Fibroblast of skin of abdomen (primary cell): ENCODE measurements at places on chromosomes 5 and 9.

GRCh38 chr9:91415290-91415689, 8.3 kb downstream of the NFIL3 start:
- DNase-seq: no peak

- DNase-seq: no peak
Observed at GRCh38 chr5:69138766-69139165, 28.2 kb upstream of the CCNB1 start.

GRCh38 chr5:50969151-50970031, 303.0 kb downstream of the PARP8 start:
- no peak for DNase-seq

GRCh38 chr9:121679901-121680635, 28.6 kb downstream of the DAB2IP start:
- no peak for DNase-seq

DNA sequence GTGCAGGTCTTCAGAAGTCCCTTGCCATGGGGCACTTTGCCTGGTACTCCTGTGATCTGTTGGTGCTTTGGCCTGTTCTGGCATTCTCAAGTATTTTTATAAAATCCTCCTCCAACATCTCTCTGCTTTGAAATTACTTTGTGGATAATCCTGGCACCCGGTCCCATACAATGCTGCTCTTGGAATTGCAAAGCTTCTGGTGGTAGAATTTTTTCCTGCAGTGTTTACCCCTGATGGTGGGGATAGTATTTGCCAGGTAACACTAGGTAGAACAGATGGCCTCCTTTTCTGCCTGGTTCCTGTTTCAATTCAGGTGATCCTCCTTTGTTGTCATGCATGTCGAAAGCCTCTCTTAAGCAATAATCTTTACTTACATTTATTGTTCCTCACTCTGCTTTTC, 109.8 kb upstream of the ATP10B start:
- no peak for DNase-seq

DNA sequence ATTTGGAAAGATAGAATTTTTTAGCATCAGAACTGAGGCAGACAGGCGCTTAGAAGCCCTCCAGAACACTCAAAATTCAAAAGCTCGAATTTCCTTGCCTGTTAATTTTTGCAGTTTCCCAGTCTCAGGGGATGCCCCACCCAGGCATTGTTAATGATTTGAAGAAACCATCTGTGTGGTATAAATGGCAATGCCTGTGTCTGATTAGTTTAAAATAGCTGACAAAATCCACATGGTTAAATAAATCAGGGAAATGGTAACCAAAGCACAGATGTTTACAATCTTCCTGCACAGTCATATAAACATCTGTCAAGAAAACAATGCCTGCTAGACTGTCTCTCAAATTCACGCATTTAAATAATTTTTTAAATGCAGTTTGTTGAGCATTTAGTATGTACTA, 185.2 kb upstream of the RGMB start:
- peak; percentile 34 for DNase-seq

- DNase-seq: peak; percentile 89
Observed at GRCh38 chr9:113955076-113955752, 79.1 kb downstream of the ZNF618 start.

GRCh38 chr5:2725980-2726765, 25.3 kb downstream of the IRX2 start:
- no peak for DNase-seq

DNA sequence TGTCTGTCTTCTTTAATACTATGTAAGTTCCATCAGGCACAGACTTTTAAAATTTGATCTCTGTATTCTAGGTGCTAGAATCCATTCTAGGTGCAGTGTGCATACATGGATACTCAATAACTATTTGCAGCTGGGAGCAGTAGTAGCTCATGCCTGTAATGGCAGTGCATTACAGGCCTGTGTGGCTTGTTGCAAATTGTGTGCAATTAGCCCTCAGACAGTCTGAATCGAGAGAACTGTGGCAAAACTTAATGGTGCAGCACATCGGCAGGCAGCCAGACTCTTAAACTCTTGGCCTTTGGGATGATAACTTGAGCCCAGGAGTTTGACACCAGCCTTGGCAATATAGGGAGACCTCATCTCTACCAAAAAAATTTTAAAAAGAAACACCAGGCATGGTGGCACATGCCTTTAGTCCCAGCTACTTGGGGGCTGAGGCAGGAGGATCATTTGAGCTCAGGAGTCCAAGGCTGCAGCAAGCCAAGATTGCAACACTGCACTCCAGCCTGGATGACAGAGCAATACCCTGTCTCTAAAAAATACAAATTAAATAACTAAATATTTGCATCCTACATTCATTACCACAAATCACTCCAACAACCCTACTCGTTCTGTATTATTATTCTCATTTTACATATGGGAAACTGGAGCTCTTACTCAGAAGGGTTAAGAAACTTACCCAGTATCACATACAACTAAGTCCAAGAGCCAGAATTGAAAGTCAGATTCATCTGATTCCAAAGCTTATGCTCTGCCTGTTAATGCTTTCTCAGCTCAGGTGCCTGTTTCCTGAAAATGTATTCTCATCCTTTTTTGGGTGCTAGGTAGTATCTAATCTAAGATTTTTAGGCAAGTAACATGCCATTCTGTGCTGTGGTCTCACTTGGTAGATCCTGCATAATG, 30.1 kb downstream of the PRKACG start:
- DNase-seq: no peak

GRCh38 chr9:18820566-18821095, 212.4 kb downstream of the SAXO1 start:
- DNase-seq: no peak

DNA sequence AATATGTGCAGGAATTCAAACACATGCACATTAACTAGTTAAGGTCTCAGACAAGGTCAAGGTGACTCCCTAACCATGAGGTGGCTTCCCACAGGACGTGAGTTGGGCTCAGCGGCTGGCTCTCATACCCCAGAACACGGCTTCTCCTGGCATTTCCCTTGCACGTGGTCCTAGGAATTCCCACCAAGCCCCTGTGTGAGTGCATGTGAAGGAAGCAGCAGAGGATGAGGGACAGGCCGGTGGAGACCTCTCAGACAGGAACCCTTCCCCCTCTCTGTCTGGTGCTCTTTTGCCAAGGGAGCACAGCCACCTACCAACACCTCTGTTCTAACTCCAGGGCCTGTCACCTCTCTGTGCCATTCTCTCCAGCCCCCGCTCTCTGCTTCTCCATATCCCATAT, 271.0 kb downstream of the FSTL4 start:
- no peak for DNase-seq

DNA sequence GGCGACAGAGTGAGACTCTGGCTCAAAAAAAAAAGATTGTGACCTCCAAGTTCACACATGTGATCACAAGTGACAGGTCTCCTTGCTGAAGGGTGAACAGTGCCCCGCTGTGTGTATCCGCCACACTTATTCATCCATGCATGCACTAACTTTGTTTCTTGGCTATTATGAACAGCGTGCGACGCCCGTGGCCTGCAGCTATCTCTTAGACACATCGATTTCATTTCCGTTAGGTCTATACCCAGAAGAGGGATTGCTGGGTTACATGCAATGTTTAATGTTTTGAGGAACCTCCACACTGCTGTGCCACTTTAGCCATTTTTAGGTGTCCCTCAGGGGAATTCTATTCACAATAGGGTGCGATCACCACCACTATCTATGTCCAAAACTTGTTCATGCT, 12.1 kb upstream of the EGFL7 start:
- no peak for DNase-seq

DNA sequence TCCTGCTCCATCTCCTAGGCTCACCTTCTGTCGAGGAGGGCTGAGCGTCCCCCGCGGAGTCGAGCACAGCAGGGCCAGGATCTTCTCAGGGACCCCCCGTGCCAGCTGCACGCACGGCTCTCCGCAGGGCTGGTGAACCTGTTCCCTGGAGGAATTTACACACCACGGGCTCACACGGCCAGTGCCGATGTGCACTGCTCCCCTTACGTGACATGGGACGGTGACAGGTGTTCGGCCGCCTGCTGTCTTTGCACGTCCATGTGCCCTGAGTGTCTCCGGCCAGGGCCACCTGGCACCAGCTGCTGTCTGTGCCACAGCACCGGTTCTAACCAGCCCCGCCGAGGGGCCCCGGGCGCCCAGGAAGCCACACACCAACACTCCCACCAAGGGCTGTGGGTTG, 8.7 kb upstream of the AGPAT2 start:
- no peak for DNase-seq

GRCh38 chr9:37801959-37802711, 1.5 kb downstream of the DCAF10 start:
- no peak for DNase-seq

GRCh38 chr5:107496466-107496865, 174.3 kb downstream of the EFNA5 start:
- DNase-seq: no peak

- DNase-seq: no peak
Observed at GRCh38 chr9:18575686-18576085, 101.7 kb downstream of the ADAMTSL1 start.

DNA sequence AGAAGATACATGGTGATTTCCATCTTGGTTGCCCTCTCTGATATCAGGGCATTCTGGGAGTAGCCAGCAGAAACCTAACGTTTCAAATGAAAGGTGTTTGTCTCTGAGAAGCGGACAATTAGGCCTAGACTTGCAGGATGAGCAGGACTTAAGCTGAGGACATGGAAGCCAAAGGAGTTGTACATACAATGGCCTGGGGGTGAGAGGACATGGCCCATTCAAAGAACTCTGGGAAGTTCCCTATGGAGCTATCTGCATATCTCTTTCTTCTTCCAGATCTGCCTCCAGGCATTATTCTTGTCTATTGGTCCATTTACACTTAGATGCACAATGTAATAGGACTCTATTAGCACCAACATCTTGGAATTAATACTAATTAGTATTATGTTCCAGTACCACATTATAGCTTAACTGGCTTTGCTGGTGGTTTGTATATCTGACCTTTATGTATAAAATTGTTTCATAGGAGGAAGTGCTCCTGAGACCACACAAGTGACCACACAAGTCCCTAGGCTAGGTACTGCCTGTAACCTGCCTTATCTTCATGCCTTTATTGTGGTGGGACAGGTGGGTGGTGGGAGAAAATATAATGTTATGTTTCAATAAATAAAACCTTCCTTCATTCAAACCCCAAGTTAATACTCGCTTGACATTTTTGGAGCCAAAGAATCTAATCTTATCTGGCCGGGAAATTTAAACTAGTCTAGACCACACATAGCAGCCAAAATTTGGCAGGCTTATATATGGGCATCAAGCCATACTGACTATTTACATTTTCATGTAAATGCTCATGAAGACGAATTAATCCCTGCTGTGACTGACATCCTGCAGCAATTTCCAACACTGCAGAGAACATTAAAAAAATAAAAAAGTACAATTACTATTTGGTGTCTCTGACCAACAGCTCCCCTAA, 52.1 kb upstream of the EQTN start:
- DNase-seq: peak; percentile 26

DNA sequence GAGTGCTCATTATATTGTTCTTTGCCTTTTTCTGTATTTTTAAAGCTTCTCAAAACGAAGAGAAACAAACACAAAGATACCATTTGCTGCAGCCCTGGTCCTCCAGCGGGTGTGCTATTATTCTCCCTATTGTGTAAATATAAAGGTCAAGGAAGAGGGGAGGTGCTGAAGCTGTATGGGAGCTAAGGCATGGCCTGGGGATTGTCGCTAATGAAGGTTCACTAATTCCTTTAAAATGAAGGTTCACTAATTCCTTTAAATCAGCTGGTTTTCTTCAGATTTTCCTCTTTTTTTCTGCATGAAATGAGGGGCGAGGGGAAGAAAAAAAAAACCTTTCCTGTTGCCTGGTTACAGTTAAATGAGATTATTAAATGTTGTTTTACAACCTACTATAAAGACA, 74.5 kb upstream of the MAP1B start:
- DNase-seq: no peak

- no peak for DNase-seq
Observed at GRCh38 chr5:134148316-134148715, 28.4 kb downstream of the SKP1 start.

DNA sequence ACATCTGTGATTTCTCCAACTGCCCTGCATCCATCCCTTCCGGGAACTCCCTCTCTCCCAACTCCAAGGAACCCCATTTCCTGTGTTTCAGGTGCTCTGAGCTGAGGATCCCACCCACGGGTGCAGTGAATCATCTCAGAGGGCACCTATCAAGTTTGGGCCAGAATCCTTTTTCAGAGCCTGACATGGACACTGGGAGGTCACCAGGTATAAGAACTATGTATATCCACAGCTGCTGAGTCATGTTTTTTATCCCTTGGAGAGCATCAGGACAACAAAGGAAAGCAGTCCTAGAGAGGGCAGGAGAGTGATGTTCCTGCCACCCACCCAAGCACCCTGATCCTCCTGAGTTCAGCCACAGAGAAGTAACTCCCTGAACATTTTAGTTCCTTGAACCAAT, 3.8 kb downstream of the MED27 start:
- DNase-seq: no peak

DNA sequence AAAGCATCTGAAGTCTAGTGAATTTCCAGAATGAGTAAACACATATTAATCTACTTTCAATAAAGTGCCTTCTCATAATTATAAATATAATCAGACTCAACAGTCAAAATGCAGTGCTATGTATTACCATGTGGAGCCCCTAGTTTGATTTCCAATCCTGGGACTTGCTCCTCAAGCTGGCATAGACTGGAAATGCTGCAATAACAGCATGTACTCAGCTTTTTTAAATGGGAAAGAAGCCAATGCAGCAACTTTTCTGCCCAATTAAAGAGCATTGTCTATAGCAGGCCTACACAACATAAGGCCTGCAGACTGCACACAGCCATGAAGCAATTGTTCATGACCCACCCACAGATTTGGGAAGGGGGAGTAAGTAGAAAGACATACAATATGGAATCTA, 103.2 kb downstream of the NR2F1-AS1 start:
- DNase-seq: no peak

DNA sequence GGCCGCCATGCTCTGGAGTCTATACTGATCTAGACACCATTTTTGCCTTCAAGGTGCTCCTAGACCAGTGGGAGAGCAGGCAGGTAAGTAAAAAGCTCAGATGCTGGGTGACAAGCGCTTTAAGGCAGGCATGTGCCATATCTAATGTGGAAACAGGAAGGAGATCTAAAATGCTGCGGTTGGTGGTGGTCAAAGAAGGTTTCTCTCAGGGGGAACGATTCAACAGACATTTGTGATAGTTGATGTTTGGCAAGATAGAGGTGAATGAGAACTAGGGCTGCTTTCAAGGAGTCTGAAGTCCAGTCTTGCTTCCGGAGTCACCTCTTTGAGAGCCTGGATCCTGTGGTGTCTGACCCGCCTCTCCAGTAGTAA, 146.2 kb upstream of the KLF4 start:
- DNase-seq: no peak

GRCh38 chr5:119327018-119327417, 28.8 kb upstream of the TNFAIP8 start:
- DNase-seq: peak; percentile 64

DNA sequence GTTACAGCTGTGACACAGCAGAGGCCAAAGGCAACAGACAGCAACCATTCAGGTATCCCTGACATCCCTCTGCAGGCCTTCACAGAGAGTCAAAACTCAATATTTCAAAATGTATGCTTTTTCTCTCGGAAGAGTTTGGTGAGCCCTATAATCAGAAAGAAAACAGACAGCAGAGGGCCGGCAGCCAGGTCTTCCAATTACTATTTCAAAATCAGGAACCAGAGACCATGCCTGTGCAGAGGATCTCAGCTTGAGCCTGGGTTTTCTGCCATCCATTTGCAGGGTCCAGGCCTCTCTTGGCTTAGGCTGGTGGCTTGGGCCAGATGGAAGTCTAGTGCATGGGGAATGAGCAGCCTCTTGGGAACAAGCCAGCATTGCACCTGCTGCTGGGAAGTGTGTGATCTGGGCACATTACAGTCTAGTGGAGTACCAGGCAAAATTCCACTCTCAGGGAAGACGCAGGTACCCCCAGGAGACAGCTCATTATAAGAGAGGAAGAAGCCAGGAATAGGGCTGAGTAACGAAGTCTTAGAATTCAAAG, 231.3 kb downstream of the ENC1 start:
- no peak for DNase-seq
